ENCODE measurements at places on chromosomes 5 and 9.

DNA sequence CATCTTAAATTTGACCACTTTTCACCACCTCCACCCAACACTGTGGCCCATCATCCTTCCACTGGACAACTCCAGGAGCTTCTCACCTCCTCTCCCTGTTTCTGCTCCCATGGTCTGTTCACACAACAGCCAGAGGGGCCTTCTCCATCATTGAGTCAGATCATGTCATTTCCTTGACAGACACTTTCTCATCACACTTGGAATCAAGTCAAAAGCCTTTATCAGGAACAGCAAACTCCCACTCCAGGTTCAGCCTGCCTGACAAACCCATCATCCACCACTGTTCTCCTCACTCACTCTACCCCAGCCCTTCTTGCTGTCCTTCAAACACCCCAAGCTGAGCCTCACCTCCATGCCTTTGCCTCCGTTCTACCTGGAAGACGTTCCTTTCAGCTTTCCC, 78.4 kb upstream of the ADRA1B start:
- no peak for DNase-seq

DNA sequence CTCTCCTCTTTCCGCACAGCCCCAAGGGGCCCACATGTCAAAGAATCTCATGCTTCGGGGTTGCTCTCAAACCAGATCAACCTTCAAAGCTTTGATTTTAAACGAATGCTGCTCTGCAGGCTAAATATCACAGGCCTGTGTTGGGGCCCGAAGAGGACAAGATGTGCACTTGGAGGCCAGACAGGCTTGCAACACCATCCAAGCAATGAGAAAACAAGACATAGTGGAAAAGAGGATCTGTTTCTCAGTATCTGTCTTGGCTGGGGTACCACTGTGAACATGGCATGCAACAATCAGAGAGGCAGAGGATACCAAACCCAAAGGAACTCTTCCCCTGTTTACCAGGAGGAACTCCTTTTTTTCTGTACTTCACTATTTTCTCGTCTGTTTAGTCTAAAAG, 321.8 kb downstream of the SLIT3 start:
- no peak for DNase-seq

DNA sequence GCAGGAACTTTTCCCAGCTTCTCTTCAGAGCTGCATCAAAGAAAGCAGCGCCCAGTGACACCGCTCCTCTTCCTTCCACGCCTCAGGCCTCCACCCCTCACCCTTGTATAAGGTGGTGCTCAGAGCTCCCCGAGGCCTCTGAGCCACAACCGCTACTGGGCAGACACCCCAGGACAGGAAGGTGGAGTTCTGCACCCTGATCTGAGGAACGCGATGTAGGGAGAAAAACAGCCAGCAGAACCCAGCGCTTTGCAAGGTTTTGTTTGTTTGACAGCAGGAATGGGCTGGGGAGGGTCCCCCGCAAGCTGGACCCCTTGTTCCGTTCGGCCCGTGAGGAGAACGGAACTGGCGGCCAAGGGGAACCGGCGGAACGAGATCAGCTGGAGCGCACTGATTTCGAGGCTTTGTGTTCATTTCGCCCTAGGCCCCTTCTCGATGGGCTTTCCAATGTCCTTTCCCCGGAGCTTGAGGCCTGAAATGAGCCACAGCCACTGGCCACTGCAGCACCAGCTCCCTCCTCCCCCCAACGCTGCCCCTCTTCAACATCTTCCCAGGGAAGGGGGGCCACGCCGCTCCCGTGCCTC, 4.1 kb downstream of the EDF1 start:
- no peak for DNase-seq

DNA sequence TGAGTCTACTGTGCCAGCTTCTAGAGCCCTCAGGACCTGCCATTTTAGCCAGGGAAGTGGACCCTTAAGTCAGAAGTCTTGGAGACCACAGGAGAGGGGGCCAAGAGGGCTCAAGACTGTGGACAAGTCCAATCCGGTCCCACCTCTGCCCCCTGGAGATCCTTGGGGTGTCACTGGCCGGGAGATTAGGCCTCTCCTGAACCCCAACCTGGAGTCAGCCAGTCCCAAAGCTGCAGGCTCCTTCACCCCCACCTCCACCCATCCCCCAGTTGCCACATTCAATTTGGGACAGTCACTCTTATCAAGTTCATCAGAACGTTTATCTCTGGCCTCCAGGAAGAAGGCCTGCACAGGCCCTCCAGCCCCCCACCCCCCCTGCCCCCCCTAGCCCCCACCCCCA, 290 bp downstream of the SLC23A1 start:
- no peak for DNase-seq

DNA sequence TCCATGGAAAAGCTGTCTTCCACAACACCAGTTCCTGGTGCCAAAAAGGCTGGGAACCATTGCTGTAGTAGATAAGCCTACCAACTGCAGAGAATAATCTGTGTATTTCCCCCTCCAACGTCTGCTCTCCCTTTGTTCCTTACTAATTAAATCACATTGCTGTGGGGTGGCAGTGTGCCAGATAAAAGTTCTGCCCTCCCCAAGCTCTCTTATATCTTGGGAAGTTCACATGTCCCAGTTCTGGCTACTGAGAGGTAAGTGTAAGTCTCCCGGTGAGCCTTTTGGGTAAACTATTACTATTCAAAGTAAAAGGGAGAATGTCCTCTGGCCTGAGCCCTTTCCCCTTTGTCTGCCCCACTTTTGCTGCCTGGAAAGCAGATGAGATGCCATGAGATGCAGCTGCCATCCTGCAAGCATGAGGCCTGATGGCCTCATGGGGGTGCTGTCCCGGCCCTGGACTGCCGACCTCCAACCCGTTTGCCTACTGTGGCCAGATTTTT, 14.7 kb downstream of the ENC1 start:
- DNase-seq = no peak

- no peak for DNase-seq
Observed at GRCh38 chr9:113543982-113544303, 80.4 kb downstream of the RGS3 start.

DNA sequence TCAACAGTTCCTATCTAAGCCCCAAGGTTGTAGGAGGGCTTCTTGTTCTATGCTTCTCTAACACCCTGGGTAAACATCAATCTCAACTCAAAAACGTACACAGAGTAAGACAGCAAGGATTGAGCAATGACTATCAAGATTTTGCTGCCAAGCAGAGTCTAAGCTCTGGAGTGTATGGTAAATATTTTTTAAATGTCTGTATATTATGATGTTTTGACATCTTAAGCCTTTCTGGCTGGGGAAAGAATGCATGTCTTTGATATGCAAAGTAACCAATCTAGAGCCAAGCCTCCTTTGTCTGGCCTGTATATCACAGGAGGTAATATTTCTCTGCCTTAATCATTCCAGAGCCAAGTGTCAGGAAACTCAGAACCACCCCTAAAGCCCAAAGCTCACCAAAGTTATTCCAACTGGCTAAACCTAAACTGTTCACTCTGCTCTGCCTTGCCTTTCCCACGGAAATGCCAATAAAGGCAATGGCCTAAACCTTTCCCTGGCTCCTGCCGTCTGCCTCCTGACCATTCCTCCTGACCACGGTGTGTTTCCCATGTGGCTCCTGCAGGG, 45.2 kb downstream of the YIPF5 start:
- DNase-seq = no peak

DNA sequence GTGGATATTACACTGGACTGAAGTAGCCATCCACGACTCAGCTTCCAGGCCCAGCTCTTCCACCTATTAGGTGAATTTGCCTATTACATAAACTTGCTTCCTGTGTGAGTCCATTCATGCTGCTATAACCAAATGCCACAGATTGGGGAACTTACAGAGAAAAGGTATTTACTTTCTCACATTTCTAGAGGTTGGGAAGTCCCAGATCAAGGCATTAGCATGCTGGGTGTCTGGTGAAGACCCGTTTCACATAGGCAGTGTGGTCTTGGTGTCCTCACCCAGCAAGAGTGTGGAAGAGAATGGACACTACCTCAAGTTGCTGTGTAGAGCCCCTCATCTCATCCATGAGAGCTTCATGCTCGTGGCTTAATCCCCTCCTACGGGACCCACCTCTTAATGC, 282.6 kb downstream of the IRX1 start:
- no peak for DNase-seq

GRCh38 chr5:133431326-133431865, 180.9 kb downstream of the FSTL4 start:
- no peak for DNase-seq

DNA sequence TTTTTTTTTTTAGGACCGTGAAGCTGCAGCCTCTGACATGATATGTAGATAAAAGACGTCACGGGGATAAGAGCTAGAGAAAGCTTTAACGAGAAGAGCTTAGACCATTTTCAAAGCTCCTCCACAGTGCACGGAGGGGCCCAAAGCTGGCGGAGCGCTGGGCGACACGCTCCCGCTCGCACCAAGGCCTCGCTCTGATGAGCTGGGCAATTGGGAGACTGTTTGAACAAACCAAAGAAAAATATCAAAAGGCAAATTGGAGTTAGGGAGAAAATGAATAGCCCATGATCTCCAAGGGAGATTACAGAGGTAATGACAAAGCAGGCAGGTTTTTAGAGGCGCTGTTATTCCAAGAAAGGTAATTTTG, 179.4 kb downstream of the SREK1 start:
- no peak for DNase-seq

- DNase-seq = no peak
Observed at GRCh38 chr5:167303582-167303981, 987.9 kb upstream of the WWC1 start.

- DNase-seq = no peak
Observed at GRCh38 chr5:173922527-173922926, 34.4 kb downstream of the CPEB4 start.

GRCh38 chr9:83509402-83509801, 28.8 kb downstream of the FRMD3 start:
- DNase-seq = no peak

GRCh38 chr9:17422994-17423680, 155.7 kb upstream of the SH3GL2 start:
- no peak for DNase-seq

DNA sequence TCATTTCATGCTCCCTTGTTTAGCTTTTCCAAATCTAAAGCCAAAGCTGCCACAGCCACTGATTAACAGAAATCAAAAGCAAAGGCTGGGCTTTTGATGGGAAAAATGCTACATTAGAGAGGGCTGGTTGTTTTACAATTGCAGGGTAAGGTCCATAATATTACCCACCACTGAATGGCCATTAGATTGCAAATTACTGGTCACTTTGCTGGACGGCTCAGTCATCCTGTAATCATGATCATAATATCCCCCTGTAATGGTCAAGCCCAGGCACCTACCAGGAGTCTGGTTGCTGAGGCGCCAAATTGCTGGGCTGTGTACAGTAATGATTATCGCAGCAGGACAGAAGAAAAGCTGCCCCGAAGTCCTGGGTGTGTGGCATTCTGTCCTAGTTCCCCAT, 286.5 kb downstream of the ZSWIM6 start:
- no peak for DNase-seq

DNA sequence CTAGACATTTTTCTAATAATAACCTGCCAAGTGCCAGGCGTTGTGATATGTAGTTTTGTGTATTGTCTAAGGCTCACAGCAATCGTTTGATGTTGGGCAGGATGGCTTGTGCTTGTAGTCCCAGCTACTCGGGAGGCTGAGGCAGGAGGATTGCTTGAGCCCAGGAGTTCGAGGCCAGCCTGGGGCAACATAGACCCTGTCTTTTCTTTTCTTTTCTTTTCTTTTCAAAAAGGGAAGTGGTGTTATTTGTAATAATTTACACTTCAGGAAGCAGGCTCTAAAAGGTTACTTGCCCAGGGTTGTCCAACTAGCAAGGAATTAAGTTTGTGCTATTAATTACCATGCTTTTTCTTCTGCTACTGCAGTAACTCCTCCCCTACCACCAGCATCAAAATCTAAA, 3.2 kb downstream of the ZNF131 start:
- no peak for DNase-seq

DNA sequence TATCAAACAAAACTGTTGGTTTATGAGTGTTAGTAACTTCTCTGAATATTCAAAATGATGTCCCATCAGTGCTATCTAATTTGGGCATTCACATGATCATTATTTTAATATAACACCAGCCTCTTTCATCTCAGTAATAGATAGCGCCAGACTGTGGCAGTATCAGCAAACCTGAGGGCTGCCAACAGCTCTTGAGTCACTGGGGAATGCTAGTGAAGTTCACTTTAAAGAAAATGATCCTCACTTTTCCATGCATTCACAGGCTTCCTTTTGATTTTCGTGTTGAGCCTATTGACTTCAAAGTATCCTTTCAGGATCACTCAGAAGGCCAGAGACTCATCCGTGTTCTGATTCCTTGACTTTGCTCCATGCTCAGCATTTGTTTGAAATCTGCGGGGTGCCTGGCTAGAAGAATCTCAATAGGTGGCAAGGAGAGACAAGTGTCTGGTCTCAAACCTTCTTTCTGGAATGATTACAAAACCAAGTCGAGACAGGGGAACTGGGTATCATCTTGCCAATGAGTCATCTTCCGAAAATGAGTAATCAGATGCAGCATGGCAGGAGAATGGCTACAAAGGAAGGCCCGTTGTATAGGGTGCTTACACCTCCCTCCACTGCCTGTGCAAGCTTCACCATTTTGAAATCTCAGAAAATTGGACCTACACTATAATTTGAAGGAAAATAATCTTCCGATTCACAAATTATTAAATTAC, 509.1 kb downstream of the RASEF start:
- no peak for DNase-seq

DNA sequence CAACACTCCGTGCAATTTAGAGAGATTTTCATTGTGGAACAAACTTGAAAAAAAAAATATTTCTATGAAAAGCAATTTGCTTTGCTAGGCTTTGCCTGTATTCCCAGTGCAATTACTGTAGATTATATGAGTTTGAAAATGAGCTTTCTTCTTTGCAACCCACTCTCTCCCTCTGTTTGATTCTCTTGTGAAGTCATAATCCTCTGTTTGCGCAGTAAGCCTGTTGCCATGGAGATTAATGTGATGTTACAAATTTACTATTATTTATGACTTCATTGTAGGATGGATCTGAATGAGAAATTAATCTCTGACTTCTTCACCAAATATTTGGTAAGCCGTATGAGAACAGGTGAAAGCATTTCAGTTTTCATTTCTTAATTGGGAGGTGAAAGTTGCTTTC, 320.3 kb downstream of the SPATA31D1 start:
- DNase-seq = no peak
